ENCODE measurements at places on chromosomes 3 and 15. TPM values are rescaled to one million over a fixed set of nuclear protein-coding genes. Genes with fewer than 3 reads are reported as not detected.

Gene GUCA1C
- total RNA-seq: not detected

DNA sequence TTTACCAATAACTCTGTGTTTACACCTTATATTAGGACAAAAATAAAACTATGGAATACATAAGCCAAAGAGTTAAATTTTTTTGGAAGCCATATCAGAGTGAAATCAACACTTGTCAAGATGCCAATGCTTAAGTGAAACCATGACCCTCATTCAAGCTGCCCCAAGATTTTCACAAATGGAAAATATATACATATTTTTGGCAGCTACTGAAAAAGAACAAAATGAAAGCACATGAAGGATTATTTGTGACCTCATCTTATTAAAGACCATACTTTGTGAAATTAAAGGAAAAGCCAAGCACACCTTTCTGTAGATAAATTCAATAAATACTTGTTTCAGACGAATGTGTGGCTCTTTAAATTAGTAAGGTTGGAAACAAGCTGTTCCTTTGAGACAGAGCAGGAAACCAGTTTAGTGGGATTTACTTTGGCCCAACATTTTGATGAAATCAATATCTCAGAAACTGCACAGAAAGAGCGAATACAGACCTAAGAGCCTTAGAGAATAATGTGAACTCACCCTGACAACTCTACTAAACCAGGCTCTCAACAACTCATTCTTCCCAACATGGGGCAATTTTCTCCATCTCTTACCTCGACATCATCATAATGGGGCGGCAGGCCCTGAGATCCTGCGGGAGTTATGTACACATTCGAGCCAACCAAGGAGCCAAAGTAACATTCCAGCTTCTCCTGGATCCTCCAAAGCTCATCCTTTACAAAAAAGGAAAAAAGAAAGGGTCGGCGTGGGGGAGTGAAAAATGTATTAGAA is 11.1 kb downstream of the RIOX2 start:
- no peak for DNase-seq
- H3K4me1 ChIP-seq: no peaks in the 10 kb centered on the region
- H3K4me3 ChIP-seq: no peak overlapping the region
- H3K27ac ChIP-seq: no peak overlapping the region
- H3K36me3 ChIP-seq: no peaks in the 10 kb centered on the region

GRCh38 chr3:186549497-186549896 is 5.3 kb upstream of the CRYGS start:
- no peaks in the 10 kb centered on the region for H3K27me3 ChIP-seq
- no peak overlapping the region for H3K27ac ChIP-seq
- H3K36me3 ChIP-seq: no peaks in the 10 kb centered on the region
- no peak overlapping the region for H3K4me3 ChIP-seq
- no peak for DNase-seq

DNA sequence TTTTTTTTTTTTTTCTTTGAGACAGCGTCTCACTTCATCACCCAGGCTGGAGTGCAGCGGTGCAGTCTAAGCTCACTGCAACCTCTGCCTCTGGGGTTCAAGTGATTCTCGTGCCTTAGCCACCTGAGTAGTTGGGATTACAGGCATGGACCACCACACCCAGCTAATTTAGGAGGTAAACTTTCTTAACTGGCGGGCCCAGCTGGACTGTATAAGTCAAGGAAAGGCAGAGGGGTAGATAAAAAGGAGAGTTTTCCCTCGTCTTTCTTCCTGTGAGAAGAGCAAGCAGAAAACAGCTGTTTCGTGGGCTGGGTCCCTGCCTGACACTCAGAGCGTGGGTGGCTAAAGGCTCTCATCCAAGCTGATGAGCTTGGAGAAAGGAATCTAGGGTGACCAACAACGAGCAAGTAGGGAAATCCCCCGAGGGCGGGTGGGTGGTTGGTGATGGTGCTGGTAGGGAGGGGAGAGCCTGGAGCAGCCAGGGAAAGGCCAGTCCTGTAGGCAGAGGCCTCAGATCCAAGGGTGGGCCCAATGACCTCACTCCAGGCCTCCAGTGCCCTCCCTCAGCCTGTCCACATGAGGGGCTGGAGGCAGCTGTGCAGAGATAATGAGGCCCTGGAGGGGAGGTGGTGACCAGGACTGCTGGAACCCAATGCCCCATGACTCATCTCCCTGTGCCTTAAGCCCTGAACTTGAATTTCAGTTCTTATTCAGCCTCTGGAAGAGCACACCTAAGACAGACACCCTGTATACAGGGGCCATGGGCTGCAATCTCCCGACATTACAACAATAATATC is 43.1 kb upstream of the LIMD1 start:
- H3K4me1 ChIP-seq: peaks cover 21% of the 10 kb centered on the region
- no peak for DNase-seq
- no peaks in the 10 kb centered on the region for H3K27me3 ChIP-seq
- peak overlapping the region; percentile 82 for H3K27ac ChIP-seq
